ENCODE measurements at places on chromosomes 12 and 14. TPM values are rescaled to one million over a fixed set of nuclear protein-coding genes. Genes with fewer than 3 reads are reported as not detected.

Gene DHRS2
- total RNA-seq = not detected

Gene ZNF10
- 5.6 TPM for total RNA-seq

Gene PRB2
- total RNA-seq = not detected

Gene DPPA3
- not detected for total RNA-seq

Gene SIX4
- 1.5 TPM for total RNA-seq

Gene DIO3
- not detected for total RNA-seq

Gene CLEC14A
- 34.3 TPM for total RNA-seq

Gene CPM
- 6.3 TPM for total RNA-seq

Gene NKX2-8
- total RNA-seq = not detected

GRCh38 chr12:45418520-45418919 is 202.6 kb downstream of the ANO6 start:
- peaks cover 81% of the 10 kb centered on the region for H3K36me3 ChIP-seq
- H3K27me3 ChIP-seq = no peaks in the 10 kb centered on the region

- peaks cover 49% of the 10 kb centered on the region for H3K4me1 ChIP-seq
- peak overlapping the region; percentile 72 for H3K27ac ChIP-seq
- no peak overlapping the region for H3K4me3 ChIP-seq
- H3K27me3 ChIP-seq = no peaks in the 10 kb centered on the region
Measured at GRCh38 chr12:54337854-54338650, 13.1 kb downstream of the COPZ1 start.

GRCh38 chr12:67617629-67618028 is 30.9 kb upstream of the DYRK2 start:
- H3K4me3 ChIP-seq = no peak overlapping the region
- peaks cover 10% of the 10 kb centered on the region for H3K4me1 ChIP-seq
- H3K27me3 ChIP-seq = no peaks in the 10 kb centered on the region
- no peak for DNase-seq
- H3K36me3 ChIP-seq = no peaks in the 10 kb centered on the region
- H3K27ac ChIP-seq = no peak overlapping the region

DNA sequence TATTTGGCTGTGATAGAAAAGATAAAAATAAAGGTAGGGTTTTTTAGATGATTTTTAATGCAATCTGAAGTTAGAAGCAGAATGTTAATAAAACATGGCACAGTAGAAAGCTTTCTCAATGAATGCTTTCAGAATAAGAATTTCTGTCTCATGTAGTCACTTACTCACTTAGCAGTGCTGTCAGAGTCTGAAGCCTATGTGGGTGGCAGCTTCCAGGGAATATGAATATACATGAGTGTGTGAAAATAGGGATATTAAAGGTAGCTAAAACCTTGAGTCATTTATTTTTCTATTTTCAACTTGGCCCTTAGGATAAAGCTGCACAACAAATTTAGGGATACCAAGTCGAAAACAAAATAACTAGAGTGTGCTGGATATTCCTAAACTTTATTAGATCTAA is 427.9 kb downstream of the AEBP2 start:
- H3K4me3 ChIP-seq = no peak overlapping the region
- DNase-seq = no peak

All from left ventricle myocardium inferior (tissue), 1 donor.